ENCODE measurements at places on chromosomes 3 and 15.

GRCh38 chr3:112640930-112641801 is at the start of gene CCDC80:
TSS of gene CCDC80 (minus strand) at chr3:112641143. CDS start at chr3:112639905, 1,238 bp downstream.
- DNase-seq, result no peak

- no peak for DNase-seq
Observed at GRCh38 chr3:11953778-11954177, 50.4 kb upstream of the SYN2 start.

DNA sequence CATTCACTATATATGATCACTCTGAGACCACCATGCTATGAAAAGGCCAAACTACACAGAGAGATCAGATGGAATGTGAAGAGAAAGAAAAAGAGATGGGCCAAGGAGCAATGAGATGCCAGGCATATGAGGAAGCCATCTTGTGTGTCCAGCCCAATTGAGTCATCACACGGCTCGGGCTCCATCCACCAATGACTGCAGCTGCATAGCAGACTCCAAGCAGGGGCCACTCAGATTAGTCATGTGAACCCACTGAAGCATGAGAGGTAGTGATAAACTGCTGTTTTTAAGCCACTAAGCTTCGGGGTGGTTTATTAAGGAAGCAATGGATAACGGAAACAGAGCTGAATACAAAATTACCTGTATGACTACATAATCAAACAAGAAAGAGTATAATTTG is 185.9 kb downstream of the SUCLG2 start:
- DNase-seq, result no peak

GRCh38 chr3:160454995-160455394 is 5.4 kb upstream of the TRIM59 start:
- DNase-seq, result no peak

- DNase-seq, result no peak
Observed at GRCh38 chr3:43423142-43423541, 136.8 kb downstream of the SNRK start.

- no peak for DNase-seq
Observed at GRCh38 chr15:45732662-45733061, 97.8 kb downstream of the SQOR start.

- DNase-seq, result no peak
Observed at GRCh38 chr15:28876845-28877185, 9.0 kb upstream of the APBA2 start.
